ENCODE measurements at places on chromosomes 5 and 9.

DNA sequence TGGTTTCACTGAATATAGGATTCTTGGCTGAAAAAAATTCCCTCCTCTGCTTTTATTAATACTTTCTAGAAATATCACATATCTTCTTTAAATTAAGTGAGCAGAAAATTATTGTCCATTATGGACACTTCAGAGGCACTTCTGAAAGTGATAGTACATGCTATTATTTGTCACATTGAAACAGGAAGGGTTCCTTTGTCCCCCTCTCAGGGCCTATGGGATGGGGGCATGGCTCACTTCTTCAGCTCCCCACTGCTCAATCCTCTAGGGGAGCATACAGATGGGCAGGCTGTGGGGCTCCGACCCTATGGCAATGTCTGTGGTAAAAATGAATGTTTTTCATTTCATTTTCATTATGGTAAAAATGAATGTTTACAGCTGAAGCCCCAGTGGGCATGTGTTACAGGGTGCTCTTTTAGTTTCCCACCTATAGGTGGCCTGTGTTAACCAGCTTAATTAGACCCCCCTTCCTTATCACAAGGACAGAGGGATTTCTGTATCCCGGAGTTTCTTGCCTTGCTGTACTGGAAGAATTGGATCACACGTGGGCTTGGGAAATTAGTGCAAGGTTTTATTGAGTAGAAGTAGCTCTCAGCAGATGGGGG lies 1225.2 kb downstream of the PTPRD start:
- no peak for DNase-seq

GRCh38 chr9:127033789-127034188 lies 88.6 kb downstream of the ANGPTL2 start:
- no peak for DNase-seq

DNA sequence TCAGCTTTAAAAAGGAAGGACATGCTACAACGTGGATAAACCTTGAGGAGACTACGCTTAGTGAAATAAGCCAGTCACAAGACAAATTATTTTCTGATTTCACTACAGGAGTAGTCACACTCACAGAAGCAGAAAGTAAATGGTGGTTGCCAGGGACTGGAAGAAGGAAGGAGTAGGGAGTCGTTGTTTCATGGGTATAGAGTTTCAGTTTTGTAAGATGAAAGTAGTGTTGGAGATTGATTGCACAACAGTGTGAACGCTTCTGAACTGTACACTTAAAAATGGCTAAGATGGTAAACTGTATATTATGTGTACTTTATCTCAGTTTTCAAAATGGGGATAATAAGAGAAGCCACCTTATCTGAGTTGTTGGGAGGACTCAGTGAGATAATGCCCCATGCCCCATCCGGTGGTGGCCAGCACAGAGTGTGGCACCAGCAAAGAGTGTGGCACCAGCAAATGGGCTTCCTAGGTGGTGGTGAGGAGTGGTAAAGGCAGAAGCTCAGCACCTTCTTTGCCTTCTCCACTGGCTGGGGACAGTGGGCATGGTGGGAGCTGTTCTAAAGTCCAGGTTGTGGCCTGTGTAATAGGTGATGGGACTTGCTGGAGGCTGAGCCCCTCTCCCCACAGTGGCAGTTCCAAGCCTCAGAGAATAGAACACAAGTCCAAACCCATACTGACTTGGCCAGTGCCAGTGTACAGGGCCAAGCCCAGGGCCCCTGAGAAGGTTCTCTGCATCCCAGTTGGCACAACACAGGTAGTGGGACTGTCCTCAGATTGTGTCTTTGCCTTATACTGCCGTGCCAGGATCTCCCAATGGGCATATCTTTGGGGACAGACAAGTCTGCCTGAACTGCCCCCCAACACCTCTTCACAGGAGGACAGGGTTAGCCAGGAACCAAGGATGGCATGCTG lies 4.4 kb downstream of the SLC22A4 start:
- DNase-seq, result no peak

GRCh38 chr5:31511305-31511704 lies 20.6 kb downstream of the DROSHA start:
- DNase-seq, result no peak

GRCh38 chr5:88816195-88816594 lies 66.8 kb downstream of the MEF2C start:
- no peak for DNase-seq

DNA sequence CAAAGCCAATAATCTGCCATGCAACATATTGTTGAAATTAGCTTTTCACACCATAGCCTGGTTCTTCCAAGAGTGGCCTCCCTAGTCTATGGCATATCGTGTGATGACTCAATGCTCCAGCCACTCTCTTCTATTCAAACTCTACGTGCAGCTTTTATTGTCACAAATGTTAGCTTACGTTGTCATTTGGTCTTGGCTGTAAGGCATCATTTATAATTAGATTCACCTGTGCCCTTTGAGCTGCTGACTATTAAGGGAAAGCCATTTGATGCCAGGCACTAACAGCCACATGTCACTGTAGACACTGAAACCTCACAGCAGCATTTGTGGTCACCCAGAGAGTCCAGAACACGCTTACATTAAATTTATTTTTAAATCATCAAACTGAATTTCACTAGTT lies 66.8 kb downstream of the APBA1 start:
- no peak for DNase-seq

DNA sequence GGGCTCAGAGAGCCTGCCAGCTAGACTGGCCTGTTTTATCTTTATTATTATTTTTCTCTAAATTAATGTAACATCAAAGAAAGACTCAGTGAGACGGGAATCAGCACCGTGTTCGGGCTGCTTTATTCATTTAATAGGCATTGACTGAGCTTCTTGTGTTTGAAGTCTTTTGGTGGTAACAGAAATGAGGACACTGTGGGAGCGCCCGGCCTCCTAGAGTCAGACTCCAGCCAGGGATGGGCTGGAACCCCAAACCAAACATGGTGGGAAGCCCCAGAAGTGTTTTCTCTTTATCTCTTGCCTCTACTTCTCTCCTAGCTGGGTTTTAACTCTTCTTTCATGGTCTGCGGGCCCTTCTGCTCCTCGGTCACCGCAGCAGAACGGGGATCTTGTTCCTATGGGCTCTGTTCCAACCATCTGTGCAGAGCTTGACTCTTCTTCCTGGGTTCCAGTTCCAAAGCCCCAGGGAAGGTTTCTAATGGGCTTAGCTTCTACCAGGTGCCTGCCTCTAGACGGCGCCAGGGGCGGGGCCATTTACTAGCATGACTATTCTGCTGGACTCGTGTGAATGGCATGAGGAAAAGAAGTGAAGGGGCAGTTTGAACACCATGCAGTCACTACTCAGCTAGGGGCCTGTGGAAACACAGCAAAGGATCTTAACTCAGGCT lies 123.8 kb downstream of the FGF18 start:
- no peak for DNase-seq

- DNase-seq, result no peak
These were observed 159.4 kb downstream of the MACROH2A1 start for GRCh38 chr5:135239453-135240282.

DNA sequence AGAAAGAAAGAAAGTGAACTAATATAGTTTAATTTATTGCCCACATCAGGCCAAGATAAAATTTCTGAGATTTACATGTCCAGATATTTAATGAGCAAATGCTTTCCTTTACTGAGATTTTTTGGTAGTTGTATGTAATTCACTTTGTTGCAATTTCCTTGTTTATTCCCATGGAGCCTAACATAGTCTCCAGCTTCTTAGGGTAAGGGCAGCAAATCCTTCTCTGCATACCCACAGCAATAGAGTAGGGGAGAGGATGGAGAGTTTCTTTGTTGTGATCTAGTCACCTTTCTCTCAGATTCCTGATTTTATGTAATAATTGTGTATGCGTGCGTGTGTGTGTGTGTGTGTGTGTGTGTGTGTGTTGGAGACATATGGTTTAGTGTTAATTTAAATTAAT lies 51.6 kb upstream of the DPYSL3 start:
- no peak for DNase-seq

DNA sequence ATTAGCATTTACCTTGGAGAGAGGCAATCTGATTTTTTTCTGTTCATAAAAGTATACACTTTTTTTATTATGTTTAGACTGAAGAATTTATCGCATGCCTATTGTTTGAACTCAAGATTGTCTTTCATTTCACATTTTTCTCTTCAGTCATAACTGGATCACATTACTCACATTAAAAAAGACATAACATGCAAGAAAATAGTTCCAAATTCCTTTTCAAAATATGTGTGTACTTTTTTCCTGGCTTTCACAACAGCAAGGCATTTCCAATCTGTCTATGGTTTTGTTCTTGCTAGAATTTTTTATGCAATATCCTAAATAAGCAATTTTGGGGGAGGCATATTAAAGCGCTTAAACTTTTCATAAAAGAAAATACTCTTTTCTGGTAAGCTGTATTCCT lies 21.2 kb downstream of the FTMT start:
- no peak for DNase-seq

DNA sequence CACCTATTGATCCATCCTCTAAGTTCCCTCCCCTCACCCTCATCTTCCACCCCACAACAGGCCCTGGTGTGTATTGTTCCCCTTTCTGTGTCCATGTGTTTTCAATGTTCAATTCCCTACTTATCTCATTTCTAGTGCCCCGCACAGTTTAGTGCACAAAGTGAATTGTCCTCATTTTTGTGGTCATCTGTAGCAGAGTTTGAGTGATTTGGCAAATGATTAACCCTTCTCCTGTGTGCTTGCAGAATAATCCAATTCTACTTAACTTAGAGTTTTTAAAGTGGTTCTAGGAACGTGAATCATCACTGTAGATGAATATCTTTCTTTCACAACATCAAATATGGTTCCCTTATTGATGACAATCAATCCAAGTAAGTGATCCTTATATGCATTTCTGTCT lies 6.3 kb upstream of the HAPLN1 start:
- no peak for DNase-seq

DNA sequence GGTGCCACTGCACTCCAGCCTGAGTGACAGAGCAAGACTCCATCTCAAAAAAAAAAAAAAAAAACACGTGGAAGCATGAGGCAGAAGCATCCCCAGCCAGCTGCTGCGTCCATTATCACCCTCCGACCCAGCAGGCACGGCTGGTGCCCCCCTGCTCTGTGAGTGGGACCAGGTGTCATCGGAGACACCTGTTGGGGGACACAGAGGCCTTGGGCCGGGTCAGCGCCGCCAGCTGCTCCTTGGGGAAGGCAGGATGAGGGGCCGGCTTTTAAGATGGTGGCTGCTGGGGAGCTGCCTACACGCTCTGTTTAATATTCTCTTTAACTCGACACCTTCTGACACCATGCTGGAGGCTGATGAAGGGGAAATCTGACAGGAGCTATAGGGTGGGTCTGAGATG lies 80.2 kb upstream of the RUFY1 start:
- no peak for DNase-seq
